ENCODE measurements at places on chromosomes 13 and 19. TPM values are rescaled to one million over a fixed set of nuclear protein-coding genes. Genes with fewer than 3 reads are reported as not detected.
A peak's percentile ranks its signal among the peaks of the same experiment; 100 is the strongest.

- no peaks in the 10 kb centered on the region for H3K4me1 ChIP-seq
- H3K4me3 ChIP-seq: no peak overlapping the region
- H3K27me3 ChIP-seq: no peaks in the 10 kb centered on the region
- no peaks in the 10 kb centered on the region for H3K36me3 ChIP-seq
These were observed 415.4 kb upstream of the PCDH20 start for GRCh38 chr13:61831026-61831425.

KCNN4 gene
- total RNA-seq: 0.63 TPM

- H3K27ac ChIP-seq: peak overlapping the region; percentile 27
- H3K27me3 ChIP-seq: no peaks in the 10 kb centered on the region
- no peaks in the 10 kb centered on the region for H3K36me3 ChIP-seq
- H3K4me1 ChIP-seq: peaks cover 5% of the 10 kb centered on the region
- DNase-seq: no peak
These were observed 533.5 kb upstream of the SGCG start for GRCh38 chr13:22647156-22647850.

GRCh38 chr19:10730932-10731331 lies 13.1 kb downstream of the DNM2 start:
- H3K4me1 ChIP-seq: no peaks in the 10 kb centered on the region
- H3K36me3 ChIP-seq: no peaks in the 10 kb centered on the region
- H3K27ac ChIP-seq: no peak overlapping the region
- DNase-seq: no peak
- no peak overlapping the region for H3K4me3 ChIP-seq
- no peaks in the 10 kb centered on the region for H3K27me3 ChIP-seq

KCNJ14 gene
- total RNA-seq: 0.57 TPM

TICAM1 gene
- total RNA-seq: 1.4 TPM

- DNase-seq: no peak
- no peak overlapping the region for H3K27ac ChIP-seq
- no peak overlapping the region for H3K4me3 ChIP-seq
- no peaks in the 10 kb centered on the region for H3K36me3 ChIP-seq
- no peaks in the 10 kb centered on the region for H3K27me3 ChIP-seq
- no peaks in the 10 kb centered on the region for H3K4me1 ChIP-seq
These were observed 8.2 kb upstream of the ZNF792 start for GRCh38 chr19:34972163-34972705.

- peak; percentile 93 for DNase-seq
- no peak overlapping the region for H3K4me3 ChIP-seq
- peaks cover 91% of the 10 kb centered on the region for H3K36me3 ChIP-seq
- no peak overlapping the region for H3K27ac ChIP-seq
These were observed 11.5 kb upstream of the CCDC97 start for GRCh38 chr19:41298348-41298964.

TPTE2 gene
- not detected for total RNA-seq

DNA sequence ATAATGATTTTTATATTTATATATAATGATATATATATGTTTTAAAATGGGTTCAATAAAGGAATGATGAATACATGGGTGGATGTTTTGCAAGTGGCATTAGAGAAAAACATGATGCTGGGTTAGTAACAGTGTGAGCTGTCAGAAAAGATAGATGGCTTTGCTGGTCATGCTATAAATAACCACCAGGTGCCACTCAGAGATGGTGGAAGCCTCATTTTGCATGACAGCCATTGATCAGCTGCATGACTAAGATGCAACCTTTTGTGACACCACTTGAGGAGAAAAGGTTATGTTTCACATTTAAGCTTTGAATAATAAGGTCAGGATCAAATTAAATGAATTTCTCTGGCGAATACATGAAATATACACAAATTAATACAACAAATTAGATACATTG lies 737.7 kb downstream of the PCDH9 start:
- no peak overlapping the region for H3K27ac ChIP-seq
- H3K4me3 ChIP-seq: no peak overlapping the region
- no peaks in the 10 kb centered on the region for H3K27me3 ChIP-seq

GRCh38 chr13:78770601-78771000 lies 111.6 kb upstream of the OBI1 start:
- no peak overlapping the region for H3K4me3 ChIP-seq
- no peak for DNase-seq
- H3K4me1 ChIP-seq: peaks cover 3% of the 10 kb centered on the region
- no peak overlapping the region for H3K27ac ChIP-seq
- no peaks in the 10 kb centered on the region for H3K36me3 ChIP-seq

DNA sequence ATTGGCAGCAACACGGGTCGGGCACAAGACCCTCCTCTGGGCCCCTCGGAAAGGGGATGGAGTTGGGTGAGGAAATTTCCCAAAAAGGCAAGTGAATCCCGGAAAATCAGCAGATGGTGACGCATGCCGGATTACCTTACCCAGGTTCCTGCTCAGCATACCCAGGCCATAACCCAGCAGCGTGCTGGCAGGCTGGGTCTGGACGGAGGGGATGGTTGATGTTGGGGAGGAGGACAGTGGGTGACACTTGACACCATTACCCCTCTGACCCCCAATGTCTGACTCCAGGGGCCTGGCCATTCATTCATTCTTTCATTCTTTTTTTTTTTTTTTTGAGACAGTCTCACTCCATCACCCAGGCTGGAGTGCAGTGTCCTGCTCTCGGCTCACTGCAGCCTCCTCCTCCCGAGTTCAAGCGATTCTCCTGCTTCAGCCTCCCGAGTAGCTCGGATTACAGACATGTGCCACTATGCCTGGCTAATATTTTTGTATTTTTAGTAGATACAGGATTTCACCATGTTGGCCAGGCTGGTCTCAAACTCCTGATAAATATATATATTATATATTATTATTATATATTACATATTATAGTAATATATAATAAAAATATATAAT lies 799 bp downstream of the PVR start:
- H3K36me3 ChIP-seq: peaks cover 16% of the 10 kb centered on the region
- H3K4me3 ChIP-seq: peak overlapping the region; percentile 89
- H3K27ac ChIP-seq: peak overlapping the region; percentile 89

AMER2 gene
- total RNA-seq: not detected

DNA sequence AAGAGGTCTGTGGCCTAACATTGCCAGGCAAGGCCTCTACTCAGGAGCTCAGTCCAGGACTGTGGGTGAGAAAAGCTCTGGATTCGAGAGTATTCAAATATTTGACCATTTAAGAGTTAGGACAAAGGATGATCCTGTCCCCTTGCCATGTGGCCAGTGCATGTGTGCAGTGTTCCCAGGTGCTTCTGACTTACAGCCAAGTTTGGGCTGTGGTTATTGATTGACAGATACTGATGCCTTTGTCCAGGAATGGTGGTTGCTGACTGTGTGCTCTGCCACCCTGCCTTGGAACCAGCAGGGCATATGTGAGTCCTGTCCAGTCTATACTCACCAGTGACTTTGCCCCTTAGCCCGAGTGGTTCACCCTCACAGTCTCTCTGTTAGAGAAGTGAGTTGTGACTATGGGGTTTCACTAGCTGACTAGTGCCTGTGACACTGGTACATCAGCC lies 51.9 kb downstream of the GARRE1 start:
- no peaks in the 10 kb centered on the region for H3K27me3 ChIP-seq
- H3K4me3 ChIP-seq: no peak overlapping the region
- peaks cover 8% of the 10 kb centered on the region for H3K36me3 ChIP-seq
- H3K27ac ChIP-seq: no peak overlapping the region

- no peaks in the 10 kb centered on the region for H3K4me1 ChIP-seq
- peaks cover 48% of the 10 kb centered on the region for H3K27me3 ChIP-seq
- H3K4me3 ChIP-seq: no peak overlapping the region
- H3K27ac ChIP-seq: no peak overlapping the region
- H3K36me3 ChIP-seq: no peaks in the 10 kb centered on the region
These were observed 16.5 kb downstream of the IQCN start for GRCh38 chr19:18257503-18258470.

- no peaks in the 10 kb centered on the region for H3K27me3 ChIP-seq
- H3K27ac ChIP-seq: peak overlapping the region; percentile 28
- H3K4me1 ChIP-seq: no peaks in the 10 kb centered on the region
- peaks cover 7% of the 10 kb centered on the region for H3K36me3 ChIP-seq
These were observed 825 bp downstream of the GMIP start for GRCh38 chr19:19642506-19643157.

NRTN gene
- 23.6 TPM for total RNA-seq

C19orf67 gene
- total RNA-seq: not detected

- H3K27ac ChIP-seq: no peak overlapping the region
- no peak for DNase-seq
- no peak overlapping the region for H3K4me3 ChIP-seq
- H3K4me1 ChIP-seq: peaks cover 25% of the 10 kb centered on the region
- H3K27me3 ChIP-seq: no peaks in the 10 kb centered on the region
- H3K36me3 ChIP-seq: no peaks in the 10 kb centered on the region
These were observed 25.9 kb upstream of the SLC46A3 start for GRCh38 chr13:28744656-28745055.

DNA sequence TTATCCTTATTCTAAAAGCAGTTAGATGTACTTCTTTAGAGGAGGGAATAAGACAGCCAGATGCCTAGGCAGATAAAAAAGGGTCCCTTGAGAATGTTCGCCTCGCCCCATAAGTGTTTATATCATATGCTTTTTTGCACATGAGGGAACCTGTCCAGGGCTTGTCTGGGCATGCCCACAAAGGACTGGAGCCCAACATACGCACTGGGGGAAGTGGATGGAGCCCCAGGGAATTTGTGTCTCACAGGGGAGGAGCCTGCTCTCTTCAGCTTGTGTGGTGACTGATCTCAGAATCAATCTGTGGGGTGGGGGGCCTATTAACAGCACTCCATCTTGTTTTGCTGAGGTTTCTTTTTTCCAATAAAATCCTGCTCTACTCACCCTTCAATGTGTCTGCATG lies 22.6 kb downstream of the MED4 start:
- H3K4me3 ChIP-seq: no peak overlapping the region
- H3K36me3 ChIP-seq: peaks cover 98% of the 10 kb centered on the region
- no peaks in the 10 kb centered on the region for H3K4me1 ChIP-seq
- H3K27ac ChIP-seq: no peak overlapping the region

PSG7 gene
- total RNA-seq: not detected

- H3K4me1 ChIP-seq: peaks cover 2% of the 10 kb centered on the region
These were observed 844 bp downstream of the ZNF543 start for GRCh38 chr19:57321116-57321515.

F7 gene
- not detected for total RNA-seq

IL11 gene
- 16.7 TPM for total RNA-seq

DNA sequence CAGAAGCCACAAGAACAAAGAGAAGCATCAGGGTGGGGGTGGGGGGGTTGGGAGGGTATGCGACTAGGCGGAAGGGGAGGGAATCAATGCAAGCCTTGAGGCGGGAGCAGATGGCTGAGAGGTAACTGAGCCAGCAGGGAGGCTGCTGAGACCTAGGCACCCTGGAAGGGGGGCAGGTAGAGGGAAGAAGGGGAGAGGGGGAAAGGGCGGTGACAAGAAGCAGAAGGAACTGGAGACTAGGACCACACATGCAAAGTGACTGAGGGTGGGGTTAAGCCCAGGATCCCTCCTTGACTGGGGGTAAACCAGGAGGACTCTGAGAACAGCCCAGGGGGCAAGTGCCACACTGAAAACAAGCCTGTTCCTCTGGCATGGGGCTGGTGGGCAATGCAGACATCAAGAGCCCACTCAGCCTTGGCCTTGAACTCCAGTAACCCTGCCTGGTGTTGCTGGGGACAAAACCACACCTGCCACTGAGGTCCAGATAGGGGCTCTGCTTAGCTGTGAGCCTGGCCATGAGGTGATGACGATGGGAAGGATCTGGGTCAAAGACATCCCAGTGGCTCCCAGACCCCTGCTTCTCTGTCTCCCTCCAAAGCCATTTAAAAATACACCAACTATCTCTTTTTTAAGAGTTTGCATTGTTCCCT lies 20.3 kb downstream of the OPA3 start:
- no peaks in the 10 kb centered on the region for H3K27me3 ChIP-seq
- no peak overlapping the region for H3K4me3 ChIP-seq
- H3K36me3 ChIP-seq: no peaks in the 10 kb centered on the region

DNA sequence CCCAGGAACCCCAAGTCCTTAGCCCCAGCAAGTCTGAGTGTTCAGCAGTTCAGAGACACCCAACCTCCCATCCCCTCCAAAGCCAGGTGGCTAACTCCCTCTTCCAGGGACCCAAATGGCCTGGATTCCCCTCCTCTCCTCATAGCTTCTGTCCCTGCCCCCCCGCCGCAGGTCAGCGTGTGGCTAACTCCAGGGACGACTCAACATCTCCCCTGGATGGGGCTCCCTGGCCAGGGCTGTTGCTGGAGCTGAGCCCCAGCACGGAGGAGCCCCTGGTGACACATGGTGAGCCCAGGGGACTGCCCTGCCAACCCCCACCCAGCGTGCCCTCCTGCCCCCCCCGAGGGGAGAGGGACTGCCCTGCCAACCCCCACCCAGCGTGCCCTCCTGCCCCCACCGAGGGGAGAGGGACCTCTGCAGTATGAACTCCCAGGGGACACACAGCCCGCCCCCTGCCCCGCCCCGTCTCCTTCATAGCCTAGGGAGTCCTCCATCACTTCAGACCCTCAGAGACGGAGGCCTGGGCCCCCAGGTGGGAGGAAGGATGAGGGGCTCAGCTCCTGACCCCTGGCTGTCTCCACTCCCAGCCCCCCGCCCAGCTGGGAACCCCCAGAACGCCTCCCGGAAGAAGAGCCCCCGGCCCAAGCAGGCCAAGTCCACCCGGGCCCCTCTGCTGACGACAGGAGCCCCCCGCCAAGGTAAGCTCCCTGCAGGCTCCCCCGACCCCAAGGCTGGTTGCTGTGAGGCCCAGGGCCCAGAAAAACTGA lies 1.7 kb downstream of the SSC5D start:
- DNase-seq: no peak
- no peak overlapping the region for H3K27ac ChIP-seq
- H3K36me3 ChIP-seq: no peaks in the 10 kb centered on the region
- H3K4me3 ChIP-seq: no peak overlapping the region

All from SJCRH30 (cell line).